ENCODE measurements at places on chromosomes 7 and 10.

DNA sequence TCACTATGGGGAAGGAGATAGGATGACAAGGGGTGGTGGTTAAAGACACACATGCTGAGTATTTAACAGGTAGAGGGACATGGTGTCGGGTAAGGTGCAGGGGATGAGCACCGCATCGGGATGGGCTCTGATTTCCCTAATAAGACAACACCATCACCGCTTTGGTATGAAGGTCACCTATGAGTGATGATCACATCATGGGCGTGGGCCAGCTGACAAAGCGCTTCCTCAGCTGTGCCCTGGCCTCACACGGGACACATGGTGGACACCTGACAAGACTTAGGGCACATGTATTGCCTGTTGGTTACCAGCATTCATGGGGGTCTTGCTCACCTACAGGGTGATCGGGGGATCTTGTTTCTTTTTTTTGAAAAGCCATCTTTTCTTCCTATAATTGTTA lies 12.8 kb downstream of the C7orf57 start:
- DNase-seq, result no peak

GRCh38 chr10:98260752-98261151 lies 7.2 kb downstream of the LOXL4 start:
- DNase-seq, result no peak

GRCh38 chr10:131644289-131644688 lies 256.5 kb upstream of the PPP2R2D start:
- no peak for DNase-seq

DNA sequence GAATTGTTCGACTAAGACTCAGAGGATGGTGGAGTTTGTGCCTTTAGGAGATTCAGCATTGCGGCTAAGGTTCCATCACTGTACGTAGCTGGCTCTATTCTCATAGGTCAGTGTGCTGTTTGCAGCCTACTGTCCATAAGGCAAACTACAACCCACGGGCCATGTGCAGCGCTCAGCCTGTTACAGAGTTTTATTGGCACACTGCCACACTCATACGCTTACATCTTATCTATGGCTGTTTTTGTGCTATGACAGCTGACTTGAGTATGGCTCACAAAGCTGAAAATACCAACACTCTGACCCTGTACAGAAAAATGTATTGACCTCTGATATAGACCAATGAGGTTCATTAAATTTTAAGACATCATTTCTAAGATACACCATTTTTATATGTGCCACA lies 114.5 kb downstream of the ARID5B start:
- no peak for DNase-seq

DNA sequence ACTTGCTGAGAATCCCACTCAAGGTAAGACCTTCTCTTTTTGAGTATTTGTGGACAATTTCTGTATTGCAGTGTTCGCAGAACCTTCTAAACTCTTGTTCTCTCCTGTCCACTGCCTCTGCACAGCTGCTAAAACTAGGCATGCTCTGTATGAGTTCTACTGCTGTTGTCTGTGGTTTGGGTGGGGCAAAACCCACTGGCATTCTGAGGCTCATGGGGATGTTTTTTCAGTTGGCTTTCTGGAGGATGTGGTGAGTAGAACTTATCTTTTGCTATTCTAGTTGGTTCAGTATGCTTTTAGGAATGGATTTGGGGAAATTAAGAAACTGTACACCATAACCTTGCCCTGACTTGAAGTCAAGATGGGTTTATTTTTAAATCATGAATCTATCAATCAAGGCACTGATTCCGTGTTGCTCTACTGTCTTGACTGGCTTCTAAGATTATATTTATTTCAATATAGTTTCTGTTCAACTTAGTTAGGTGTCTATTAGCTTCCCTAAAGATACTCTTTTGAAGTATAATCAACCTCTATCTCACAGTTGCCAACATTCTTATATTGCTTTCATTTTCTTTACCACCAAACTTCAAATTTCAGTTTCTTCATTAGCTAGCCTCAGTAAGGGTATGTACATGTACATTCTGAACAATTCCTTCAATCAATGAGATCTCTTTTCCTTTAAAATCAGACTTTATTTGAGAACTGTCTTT lies 25.0 kb upstream of the C1GALT1 start:
- DNase-seq, result peak; percentile 36
